ENCODE measurements at places on chromosomes 2 and 18. TPM values are rescaled to one million over a fixed set of nuclear protein-coding genes. Genes with fewer than 3 reads are reported as not detected.

GRCh38 chr2:171807119-171807518 lies 86.9 kb downstream of the SLC25A12 start:
- no peak for DNase-seq

The CFC1 gene
- not detected for total RNA-seq

- DNase-seq = no peak
Observed at GRCh38 chr2:5125017-5125730, 567.0 kb upstream of the SOX11 start.

GRCh38 chr2:133773854-133774653 lies 205.8 kb upstream of the NCKAP5 start:
- no peak for DNase-seq

DNA sequence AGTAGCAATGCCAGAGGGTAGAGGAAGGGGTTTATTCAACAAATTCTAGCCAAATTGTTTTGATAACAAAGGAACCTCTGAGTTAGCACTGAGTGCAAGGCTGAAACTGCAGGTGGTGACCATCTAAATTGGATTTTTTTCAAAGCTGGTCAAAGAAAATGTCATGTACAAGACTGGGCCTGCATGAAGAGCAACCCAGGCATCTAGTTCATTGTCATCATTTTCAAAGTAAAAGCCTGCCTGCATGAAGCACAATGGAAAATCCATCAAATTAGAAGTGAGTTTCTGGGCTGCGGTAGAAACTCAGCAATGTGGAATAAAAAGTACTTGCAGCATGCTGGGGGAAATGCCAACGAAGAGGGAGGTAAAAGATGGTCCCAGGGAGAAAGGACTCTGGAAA lies 80.8 kb upstream of the PPP1CB start:
- DNase-seq = no peak

DNA sequence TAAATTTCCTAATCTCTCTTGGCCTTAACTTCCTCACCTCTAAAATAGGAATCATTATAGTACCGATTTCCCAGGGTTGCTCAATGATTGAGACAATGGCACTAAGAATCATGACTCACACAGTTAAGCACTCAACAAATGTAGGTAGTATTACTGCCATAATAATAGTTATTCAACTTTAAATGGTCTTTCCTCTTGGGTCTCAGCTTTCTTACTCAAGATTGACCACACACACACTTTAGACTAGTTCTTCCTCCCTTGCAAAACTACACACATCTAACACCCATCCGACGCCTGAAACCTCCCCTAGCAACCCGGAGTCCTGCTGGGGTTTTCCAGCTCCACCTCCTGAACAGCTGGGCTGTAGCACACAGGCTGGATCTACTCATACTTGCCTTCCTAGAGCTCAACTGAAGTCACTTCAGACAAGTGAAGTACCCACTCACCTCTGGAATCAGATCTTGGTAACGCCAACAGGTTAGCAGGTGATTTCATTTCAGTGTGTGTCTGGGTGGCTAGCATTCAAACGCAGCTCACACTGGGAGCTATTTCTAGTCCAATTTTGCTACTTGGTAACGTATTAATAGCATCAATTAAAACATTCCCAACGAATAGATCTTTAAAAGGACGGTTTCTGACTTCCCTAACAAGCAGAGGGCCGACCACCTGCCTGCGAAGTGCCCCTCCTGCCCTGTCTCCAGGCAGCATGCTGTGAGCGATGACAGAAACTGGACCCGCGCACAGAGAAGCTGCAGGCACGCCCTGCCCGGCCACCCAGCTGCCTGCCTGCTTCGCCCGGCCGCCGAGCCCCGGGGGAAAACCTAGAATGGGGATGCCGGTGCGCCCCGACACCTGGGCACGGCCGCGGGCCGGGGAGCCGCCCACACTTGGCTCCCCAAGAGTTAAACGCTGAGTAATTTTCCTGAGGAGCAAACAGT lies 1.1 kb downstream of the UXS1 start:
- peak; percentile 92 for DNase-seq

DNA sequence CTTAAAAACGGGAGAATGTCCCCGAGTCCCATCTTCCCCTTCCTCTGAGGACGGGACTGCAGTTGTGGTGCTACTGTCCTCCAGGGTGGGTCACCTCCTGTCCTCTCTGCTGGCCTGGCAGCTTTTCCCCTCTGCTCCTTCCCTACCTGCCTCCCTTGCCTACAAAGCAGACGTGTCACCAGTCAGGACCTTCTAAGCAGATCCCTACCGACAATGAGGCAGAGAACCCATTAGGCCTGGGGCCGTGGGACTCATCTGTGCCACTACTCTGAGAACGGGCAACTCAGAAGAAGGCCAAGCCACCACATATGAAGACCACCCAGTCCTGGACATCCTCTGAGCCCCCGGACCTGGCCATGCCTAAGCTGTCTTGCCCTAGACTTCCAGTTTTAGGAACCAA lies 103.0 kb upstream of the TEX51 start:
- DNase-seq = no peak

The METTL21A gene
- total RNA-seq = 11.1 TPM

The TMEM17 gene
- 4.4 TPM for total RNA-seq

DNA sequence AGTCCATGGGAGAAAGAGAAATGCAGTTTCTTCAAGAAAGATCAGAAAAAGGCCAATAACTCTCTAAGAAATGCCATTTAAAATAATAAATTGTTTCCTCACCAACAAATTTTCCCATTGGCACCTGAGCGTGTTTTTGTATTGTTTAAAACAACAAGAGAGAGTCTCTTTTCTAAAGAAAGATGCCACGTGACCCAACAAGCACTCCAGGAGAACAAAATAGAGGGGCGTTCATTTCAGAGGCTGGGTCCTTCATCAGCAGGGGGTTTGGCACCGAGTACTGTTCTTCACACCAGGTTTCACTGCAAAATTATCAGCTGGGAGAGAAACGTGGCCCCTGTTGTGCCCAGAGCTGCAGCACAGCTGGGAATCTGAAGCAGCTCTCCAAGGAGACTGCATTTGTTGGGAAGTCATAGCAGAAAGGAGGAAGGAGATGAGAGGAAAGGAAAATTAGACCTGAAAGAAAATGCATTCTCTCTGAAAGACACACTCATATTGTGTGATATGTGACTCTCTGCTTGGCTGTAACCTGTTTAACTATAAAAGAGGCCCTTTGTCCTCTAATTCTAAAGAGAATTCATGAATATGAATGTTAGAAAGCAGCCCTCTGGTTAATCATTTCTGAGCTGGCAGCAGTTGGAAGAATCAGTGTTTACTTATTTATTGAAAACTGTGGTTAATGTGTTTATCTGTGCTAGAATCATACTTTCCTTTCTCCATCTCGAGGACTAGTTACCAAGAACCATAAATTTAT lies 205.3 kb upstream of the CDH20 start:
- DNase-seq = no peak

GRCh38 chr2:79860228-79861058 lies 347.6 kb downstream of the CTNNA2 start:
- peak; percentile 1 for DNase-seq

The DPP10 gene
- not detected for total RNA-seq

DNA sequence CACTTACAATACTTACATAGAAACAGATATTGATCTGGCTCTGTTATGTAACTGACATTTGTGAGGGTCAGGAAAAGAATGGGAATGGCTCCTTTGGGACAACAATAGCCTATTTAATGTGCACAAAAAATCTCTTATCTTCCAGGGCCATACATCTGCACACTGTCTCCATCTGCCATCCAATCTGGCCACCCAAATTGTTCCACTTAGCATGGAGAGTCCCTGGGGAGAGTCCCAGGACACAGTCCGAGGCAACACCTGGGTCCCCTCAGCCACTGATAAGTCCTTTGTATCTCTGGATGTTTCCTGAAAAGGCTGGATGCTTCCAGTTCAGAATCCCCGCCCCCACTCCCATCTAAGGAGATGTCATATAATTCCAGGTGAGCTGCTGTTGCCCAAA lies 274.2 kb upstream of the NCKAP5 start:
- no peak for DNase-seq

The EVA1A gene
- total RNA-seq = 25.2 TPM

DNA sequence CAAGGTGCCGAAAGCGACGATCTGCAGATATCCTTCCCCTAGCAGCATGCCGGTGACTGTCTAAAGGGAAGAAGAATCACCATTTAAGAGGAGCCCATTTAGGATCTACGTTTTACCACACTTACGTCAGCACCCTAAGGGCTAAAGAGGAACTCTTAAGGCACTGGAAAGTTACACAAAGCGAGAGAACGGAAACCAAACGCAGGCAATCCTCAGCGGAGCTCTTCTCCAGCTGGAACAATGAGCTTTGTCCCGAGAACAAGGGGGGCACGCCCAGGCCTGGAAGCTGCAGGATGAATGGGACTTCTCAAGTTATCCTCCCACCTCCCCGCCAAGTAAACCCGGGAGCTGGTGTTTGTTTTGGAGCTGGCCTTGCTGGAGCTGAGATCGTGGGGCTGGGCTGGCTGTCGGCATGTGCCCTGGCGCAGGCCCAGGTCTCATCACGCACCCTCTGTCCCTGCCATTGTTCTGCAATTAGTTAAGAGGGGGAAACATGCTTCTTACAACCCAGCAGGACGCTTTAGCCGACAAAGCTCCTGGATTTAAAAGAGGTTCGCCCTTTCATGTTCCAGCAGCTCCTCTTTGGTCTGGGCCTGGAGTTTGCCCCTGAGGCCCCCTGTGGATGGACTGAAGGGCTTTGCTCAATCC lies 36.4 kb downstream of the PXDN start:
- peak; percentile 98 for DNase-seq

All from fibroblast of the aortic adventitia (primary cell).